Stimulated activated CD4-positive, alpha-beta T cell treated with anti-CD3 and anti-CD28 coated beads, Interleukin-12 subunit alpha, Interleukin-12 subunit beta, amount 100 ng/mL, for 48 hours (primary cell): ENCODE measurements at places on chromosomes 3 and 15.

GRCh38 chr3:149382101-149382467, 4.6 kb upstream of the TM4SF1 start:
- DNase-seq: no peak

- no peak for DNase-seq
Observed at GRCh38 chr3:146166415-146166821, 5.4 kb upstream of the PLOD2 start.

GRCh38 chr15:42143356-42143755, 13.1 kb downstream of the PLA2G4F start:
- DNase-seq: no peak

DNA sequence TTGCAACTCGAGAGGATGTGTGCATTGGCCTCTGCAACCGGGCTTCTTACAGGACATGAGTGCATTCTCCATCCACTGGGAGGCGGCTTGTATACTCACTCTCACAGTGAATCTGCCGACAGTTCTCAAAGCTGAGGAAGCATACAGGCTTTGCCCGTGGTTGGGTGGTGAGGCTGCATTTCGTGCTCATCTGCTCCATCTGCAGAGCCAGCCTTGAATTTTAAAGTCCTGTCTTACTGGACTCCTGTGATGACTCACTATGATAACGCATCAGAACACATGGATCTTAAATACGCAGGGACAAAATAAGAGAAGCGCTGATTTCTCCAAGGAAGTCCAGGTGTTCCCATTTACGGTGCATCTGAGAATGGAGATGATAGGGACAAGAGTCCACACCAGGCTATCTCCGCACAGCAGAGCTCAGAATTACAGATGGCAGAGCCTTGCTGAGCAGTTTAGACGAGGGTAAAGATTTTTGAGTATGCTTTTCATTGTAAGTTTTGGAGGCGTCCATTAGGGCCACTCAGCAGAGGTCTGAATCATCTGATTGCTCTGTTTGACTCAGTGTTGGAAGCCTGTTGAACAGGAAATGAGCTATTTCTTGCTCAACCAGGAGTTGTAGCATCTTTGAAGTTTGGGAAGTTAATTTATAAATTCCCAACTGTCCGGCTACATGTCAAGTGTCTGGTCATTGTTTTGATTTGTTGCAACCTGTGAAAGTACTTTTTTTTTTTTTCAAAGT, 87.1 kb downstream of the GABRG3 start:
- DNase-seq: no peak

DNA sequence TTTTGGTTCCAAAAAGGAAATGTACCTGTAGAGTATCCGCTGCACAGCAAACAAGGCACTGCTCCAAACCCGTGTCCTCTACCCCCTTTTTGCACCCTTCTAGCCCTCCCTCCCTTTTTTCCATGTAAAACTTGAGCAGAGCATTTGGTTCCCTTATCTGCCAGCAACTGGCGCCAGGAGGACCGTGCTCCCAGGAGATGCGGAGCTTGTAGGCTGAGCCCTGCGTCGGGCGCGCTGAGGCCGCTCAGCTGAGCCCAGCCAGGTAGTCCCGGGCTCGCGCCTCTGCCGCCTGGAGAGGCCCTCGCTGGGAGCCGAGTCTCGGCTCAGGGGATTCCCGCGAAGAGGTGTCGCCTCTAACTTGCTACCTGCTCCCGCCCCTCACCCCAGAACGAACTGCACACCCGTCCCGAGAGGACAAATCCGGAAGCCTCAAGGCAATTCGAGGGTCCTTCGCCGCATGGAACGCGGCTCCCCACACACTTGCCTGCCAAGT, 575 bp downstream of the TRPM7 start:
- peak; percentile 68 for DNase-seq
